B cell (primary cell): ENCODE measurements at places on chromosomes 12 and 14. TPM values are rescaled to one million over a fixed set of nuclear protein-coding genes. Genes with fewer than 3 reads are reported as not detected.
A peak's percentile ranks its signal among the peaks of the same experiment; 100 is the strongest.

DNA sequence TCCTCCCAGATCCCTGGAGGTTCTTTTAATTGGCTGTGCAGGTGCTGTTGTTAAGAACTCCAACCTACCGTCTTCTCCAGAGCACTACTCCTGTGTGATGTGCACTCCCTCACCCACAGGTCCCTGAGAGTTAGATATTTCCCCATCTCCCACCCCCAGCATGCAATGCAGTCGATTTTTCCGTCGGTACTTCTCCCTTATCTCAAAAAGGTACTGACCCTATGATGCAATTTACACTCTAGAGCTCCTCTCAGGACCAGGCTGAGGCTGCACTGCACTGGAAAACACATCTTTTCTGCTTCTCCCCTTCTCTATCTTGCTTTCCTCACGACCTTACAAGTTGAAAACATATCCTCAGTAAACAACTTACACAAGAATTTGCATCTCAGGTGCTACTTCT, 312.4 kb upstream of the TBX3 start:
- no peak for DNase-seq

GRCh38 chr14:97578982-97579548, 781.9 kb downstream of the VRK1 start:
- DNase-seq, result no peak

GRCh38 chr12:122471324-122472226, 29.2 kb downstream of the ZCCHC8 start:
- DNase-seq, result peak; percentile 71

DNA sequence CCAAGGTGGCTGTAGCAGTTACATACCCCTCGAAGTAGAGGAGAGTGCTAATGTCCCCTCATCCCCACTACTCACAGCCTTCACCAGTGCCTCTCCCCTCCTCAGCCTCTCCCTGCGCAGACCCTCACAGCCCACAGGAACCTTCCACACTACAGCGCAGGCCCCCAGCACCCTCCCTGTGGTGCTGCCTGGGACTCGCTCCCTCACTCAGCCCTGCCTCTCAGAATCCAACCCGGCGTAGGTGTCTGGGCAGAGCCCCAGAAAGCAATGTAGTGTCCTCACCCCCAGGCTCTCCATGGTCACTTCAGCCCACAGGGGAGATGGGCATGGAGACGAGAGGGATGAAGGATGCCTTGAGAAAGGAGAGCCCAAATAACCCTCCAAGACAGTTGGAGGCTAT, 10.9 kb upstream of the ZNF740 start:
- DNase-seq, result no peak

DNA sequence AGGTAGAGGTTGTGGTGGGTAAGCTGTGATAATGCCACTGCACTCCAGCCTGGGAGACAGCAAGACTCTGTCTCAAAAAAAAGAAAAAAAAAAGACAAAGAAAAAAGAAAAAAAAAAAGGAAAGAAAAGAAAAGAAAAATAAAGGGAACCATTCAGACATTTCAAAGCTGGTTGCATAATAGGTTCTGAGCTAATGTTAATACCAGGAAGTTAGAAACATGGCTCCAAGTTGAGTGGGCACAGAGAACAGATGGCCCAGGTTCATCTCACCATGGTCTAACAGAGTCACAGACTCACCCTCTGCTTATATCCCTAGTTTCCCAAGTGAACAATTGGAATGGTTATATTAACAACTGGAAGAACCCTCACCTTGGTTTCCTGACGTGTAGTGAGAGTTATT, 17.4 kb upstream of the ZDHHC17 start:
- DNase-seq, result no peak

Gene POTEM
- total RNA-seq, result 0.17 TPM in 1 of 2 replicates, not detected in the other

DNA sequence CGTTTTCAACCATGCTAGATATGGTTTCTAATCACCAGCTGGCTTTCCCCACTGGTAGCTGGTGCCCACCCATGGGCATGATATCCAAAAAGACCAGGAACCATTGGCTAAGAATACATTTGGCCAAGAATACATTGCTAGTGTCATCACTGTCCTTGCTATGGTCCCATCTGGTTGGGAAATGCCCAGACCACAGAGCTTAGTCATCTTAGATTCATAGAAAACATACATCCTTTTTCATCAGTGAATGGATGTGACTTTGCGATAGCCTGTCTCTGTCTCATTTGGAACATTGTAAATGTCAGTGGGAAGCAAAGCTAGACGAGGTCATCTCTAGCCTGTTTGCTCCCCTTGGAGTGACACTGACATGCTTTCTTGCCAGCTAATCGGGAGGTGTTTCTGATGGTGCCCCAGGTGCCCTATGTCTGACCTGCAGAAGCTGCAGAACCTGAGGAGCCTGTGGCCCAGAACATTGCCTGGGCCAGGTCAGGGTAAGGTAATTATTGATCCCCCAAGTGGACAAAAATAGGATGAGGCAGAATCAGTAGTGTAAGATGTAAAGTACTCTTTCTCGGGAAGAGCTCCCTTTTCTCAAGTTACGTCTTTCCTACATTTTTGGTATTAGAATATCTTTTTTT, 194.8 kb downstream of the SLC41A2 start:
- DNase-seq, result no peak

GRCh38 chr14:55383541-55384140, 28.0 kb downstream of the ATG14 start:
- no peak for DNase-seq

DNA sequence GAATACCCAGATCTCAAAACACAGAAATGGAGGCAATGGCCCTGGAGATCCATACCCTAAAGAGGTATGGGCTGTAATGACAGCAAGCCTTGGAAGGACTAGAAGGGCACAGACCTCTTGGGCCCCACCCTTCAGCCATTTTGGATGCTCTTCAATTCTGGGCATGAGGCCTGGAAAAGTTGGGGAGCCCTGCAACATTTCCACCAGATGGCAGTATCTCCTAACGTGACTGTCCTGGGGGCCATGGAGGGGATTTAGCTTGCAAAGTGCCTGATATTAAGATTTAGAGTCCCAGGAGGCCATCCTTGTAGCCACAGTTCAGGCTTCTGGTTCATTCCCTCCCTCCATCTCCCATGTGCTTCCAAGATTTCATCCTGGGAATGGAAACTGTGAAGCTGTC, 30.2 kb downstream of the KCNA5 start:
- DNase-seq, result no peak

Gene GLIPR1L1
- not detected in 2 replicates for total RNA-seq

GRCh38 chr14:101508948-101509729, 52.2 kb upstream of the DIO3 start:
- DNase-seq, result no peak

GRCh38 chr12:93733358-93733757, 56.2 kb downstream of the CRADD start:
- no peak for DNase-seq
